ENCODE measurements at places on chromosomes 16 and 17.

DNA sequence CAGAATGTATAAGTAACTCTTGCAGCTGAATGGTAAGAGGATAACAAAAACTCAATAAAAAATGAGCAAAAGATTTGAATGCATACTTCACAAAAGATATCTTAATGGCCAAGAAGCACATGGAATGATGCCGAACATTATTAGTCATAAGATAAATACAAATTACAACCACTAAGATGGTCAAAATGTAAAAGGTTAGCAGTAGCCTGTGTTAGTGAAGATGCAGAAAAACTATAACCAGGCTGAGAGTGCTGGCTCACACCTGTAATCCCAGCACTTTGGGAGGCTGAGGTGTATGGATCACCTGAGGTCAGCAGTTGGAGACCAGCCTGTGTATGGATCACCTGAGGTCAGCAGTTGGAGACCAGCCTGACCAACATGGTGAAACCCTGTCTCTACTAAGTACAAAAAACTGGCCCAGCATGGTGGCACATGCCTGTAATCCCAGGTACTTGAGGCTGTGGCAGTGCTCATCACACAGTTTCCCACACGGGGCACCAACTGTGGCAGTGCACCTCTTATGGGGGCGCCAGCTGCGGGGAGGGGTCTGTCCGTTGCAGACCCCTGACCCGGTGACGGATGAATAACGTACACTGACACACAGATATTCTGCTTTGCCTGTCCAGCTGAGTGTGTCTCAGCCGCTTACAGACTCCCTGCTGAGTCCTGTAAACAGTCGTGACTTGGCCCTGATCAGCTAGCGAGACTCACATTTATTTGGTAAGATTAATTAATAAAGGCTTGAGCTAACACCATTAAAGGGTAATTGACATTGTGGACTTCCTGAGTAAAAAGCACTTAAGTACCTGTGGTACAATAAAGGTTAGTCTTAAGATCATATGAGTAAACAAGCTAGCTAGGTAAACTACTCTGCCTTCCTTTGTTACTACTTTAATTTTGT lies 45.7 kb upstream of the FAM20A start:
- DNase-seq = no peak

- DNase-seq = no peak
These were observed 64.5 kb downstream of the SMPD3 start for GRCh38 chr16:68383858-68384257.

DNA sequence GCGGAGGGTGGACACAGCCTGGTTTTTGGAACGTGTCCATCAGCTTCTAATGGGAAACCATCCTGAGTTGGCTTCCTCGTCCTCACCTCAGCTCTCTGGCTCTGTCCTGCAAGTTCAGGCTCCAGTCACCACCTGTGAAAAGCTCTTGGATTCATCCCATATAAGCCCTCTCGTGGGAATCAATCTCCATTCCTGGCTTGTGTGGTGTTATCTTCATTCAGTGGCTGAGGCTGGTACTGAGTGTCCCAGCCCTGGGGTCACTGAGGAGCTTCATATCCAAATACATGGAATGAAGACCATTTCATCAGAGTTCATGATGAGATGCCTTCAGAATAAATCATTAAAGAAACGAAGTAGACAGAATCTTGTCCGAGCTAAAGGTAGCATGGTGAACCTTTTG lies 189.2 kb downstream of the RBFOX1 start:
- DNase-seq = no peak

DNA sequence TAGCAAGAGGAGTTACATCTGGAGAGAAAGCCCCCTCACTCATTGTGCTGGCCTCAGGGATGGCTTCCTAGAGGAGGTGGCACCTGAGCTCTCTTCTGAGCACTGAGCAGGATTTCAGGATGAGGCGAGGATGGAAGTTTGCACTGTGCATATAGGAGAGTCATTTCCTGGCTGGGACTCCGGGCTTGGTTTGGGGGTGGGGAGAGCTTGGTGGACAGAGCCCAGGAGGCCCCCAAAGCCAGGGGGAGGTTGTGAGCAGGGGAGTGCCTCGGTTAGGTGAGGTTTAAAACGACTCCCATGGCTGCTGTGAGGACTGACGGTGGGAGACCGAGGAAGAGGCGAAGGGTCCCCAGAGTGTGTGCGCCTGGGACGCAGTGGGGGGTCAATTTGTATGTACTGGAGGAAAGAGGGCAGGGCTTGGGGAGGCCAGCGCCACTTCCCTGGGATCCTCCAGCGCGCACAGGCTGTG lies 1.2 kb downstream of the CAMKK1 start:
- DNase-seq = no peak

- no peak for DNase-seq
These were observed 68.0 kb downstream of the AMFR start for GRCh38 chr16:56357241-56357764.

- DNase-seq = no peak
These were observed 10.6 kb downstream of the RBFOX1 start for GRCh38 chr16:7343243-7343642.

GRCh38 chr16:53599548-53599947 lies 96.5 kb upstream of the AKTIP start:
- no peak for DNase-seq

DNA sequence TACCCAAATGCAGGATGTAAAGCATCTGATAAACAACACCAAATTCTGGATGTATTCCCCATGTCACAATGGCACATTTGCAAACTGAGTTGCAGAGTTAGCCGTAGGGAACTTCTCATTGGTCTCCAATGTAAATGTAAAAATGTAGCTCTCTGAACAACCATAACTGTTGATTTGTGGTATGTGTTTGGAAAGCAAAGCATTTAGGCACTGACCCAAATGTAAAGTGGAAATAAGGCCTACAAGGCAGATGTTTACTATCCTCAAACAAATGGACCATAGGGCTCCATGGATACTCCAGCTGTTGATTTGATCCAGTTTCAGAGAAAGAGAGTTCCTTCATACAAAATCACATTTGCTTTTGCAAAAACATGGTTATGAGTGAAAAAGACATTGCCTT lies 223.0 kb upstream of the ELAC2 start:
- DNase-seq = no peak

- DNase-seq = no peak
These were observed 4.6 kb downstream of the SMCR8 start for GRCh38 chr17:18319604-18320256.

DNA sequence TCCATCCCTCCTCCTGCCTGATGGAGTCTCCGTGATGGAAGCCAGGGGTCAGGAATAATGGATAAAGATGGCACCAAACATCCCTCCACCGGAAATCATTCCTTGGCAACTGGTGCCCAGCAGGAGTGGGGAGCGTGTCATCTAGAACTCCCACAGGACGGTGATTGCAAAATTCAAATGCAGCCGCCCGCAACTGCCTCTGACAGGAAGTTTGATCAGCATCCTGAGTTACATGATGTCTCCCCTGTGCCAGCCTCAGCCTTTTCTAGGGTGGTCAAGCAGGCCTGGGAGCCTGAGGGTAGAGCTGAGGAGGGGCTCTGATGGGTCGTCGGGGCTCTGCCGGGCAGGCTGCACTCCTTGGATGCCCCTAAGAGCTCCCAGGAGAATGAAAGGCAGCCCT lies 52.8 kb downstream of the GSG1L start:
- DNase-seq = no peak

DNA sequence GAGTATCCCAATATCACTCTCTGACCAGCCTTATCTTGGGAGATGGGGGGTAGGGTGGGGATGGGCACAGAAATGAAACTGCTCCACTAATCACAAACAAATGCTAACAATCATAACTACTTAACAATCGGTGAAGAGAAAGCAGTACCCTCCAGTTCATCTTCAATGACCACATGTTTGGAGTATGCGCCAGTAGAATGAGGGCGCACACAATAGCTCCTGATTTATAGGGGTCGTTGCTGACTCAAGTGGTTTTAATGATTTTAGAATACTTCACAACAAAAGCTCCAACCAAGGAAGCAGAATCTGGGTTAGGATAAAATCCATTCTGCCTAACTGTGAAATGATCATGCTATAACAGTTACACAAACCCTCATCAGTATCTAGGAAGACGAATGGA lies 184.4 kb downstream of the AATF start:
- no peak for DNase-seq
